Transverse colon (tissue), 4 donors: ENCODE measurements at places on chromosomes 2 and 18. TPM values are rescaled to one million over a fixed set of nuclear protein-coding genes. Genes with fewer than 3 reads are reported as not detected.

DNA sequence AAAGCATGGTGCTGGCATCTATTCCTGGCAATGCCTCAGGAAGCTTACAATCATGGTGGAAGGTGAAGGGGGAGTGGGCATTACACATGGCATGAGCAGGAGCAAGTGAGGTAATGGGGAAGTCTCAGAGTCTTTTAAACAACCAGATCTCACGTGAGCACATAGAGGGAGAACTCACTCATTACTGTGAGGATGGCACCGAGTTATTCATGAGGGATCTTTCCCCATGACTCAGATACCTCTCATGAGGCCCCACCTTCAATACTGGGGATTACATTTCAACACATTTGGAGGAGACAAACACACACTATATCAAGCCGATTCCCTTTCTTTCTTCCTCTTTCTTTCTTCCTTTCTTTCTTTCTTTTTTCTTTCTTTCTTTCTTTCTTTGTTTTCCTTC is 47.9 kb upstream of the FANCL start:
- no peak for DNase-seq

DNA sequence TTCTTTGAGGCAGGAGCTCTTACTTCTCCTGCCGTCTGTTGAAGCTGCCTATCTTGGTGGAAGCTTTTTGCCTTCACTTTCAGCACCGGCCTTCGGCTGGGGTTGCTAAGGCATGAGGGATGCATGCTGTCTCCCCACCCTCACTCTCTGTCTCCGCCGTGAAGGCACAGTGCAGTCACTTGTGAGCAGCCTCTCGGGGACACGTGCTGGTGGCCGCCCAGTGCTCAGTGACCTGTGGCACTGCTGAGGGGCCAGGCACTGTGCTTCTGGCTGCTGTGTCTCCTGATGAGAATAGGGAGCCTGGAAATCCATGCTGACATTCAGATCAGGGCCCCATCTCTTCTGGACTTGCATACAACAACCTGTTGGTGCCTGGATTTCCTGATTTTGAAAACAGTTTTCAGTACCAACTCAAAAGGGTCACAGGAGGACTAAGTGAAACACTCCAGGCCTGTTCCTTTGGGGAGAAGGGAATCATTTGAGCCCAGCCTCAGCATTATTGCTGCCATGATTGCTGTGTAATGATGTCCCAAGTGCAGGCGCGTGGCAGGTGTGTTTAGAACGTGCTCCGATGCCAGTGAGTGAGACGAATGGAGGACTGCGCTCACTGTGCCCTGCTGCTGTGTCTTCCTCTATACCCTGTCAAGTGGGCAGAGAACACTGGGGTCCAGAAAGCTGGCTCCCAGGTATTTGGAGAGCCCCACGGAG is 218.1 kb downstream of the SEPTIN10 start:
- DNase-seq, result peak; percentile 13

DNA sequence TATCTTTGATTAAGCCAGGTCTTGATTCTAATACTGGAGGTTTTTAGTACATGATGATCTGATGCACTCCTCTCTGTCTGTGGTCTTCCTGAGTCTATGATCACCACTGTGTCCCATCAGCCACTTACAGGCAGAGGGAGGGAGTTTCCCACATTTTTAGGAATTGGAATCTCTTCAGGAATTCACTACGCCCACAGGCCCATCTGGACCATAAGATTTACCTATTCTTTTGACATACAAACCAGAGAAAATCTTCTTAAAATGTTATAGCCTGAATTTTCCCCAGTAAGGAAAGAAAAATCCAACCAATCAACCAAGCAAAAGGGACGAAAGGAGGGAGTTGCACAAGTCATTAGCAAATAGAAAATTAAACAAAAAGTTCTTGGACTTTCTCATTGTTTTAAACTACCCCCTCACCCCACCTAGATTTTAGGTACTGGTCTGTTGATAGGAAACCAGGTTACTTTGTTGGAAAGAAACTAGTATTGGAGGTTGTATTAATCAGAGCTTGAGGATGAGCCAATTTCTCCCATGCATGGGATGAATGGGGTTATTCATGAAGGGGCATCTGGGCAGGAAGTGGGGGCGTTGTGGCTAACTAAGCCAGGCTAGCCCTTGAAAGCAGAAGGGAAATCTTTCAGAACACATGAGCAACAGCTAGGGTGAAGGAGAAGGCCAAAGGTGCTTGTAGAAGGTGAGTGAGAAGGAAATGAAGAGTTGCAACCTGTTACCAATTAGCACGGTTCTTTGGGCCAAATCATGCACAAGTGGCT is 328.2 kb upstream of the MEX3C start:
- no peak for DNase-seq

The TXNDC2 gene
- not detected for total RNA-seq

GRCh38 chr2:108910011-108910431 is 79.0 kb downstream of the EDAR start:
- DNase-seq, result no peak

- DNase-seq, result no peak
Measured at GRCh38 chr2:134368009-134368817, 114.3 kb downstream of the MGAT5 start.

- no peak for DNase-seq
Measured at GRCh38 chr18:79683626-79684282, 4.2 kb downstream of the CTDP1 start.

DNA sequence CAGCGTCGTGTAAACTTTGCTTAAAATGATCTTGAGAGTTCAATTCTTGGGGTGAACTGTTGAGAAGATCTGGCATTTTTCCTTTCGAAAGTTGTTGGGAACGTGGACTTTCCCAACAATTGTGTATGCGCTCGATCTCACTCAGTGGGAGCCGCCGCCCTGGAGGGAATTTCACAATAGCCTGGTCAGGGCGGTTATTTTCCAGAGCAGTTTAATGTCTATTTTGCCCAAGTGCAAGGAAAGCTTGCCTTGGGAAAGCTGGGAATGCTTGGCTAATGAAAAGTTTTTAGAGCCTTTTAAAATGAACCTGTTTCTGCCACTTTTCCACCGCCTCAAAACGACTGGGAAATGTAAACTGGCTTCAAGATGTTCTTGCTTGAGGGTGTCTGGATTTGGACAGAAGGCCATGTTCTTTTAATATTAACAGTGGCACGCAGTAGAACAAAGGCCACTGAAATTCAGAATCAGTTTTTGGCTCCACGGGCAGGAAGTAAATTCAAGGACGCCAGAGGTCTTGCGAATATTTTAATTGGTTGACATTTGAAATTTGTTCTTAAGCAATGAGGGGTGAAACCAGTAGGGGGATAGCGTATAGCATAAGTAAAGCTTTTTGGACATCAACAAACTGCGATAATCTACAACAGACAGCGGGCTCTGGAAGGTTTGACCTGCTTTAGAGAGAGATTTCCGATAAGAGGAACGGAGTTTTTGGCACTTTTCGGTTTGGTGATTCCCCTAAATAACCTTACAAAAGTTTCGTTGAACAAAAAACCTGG is 1.2 kb downstream of the CFLAR start:
- DNase-seq, result peak; percentile 65

The MATN3 gene
- not detected for total RNA-seq

DNA sequence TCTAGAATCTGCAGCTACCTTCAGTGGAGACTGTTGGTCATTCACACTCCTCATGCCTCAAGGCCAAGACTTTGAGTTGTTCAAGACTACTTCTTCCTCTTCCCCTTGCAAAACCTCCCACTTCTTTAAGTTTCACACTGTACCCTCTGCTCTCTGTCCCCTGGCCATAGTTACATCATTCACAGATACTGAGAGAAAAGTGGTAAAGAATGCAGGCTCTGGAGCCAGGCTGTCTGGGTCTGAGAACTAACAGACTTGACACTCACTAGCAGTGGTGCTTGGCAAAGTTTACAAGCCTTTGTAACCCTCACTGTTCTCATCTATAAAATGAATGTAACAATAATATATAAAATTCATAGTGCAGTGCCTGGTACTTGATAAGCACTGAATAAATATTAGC is 61.8 kb downstream of the CDH20 start:
- no peak for DNase-seq

- DNase-seq, result no peak
Measured at GRCh38 chr2:144654523-144654922, 134.6 kb upstream of the ZEB2 start.

GRCh38 chr2:174776675-174777074 is 12.4 kb upstream of the CHRNA1 start:
- no peak for DNase-seq

DNA sequence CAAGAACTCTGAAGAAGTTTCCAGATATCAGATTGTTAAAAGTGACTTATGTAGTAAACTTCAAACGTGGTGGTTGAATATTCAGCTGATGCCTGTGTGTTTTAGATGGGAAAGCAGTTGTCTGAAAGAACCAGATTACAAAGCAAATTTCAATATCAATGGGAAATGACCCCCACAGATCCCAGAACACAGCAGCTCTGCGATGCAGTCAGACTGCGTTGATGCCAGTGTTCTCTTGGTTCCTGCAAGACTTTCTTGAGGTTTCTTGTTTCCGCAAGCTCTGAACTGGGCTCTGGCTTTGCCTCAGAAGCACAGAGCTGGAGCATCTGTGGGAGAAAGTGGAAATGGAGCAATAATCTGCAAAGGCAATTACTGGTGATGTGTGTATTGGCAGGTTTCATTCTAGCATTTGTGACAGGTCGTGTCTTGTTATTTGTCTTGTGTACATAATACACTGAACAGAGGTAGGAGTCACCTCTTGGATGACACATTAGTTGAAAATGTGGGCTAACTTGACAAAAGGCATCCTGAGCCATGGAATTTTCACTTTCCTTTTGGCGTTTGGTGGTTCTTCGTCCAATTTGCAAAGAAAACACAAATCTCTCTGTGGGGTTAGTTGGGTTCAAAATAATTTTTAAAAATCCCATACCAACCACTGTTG is 10.8 kb upstream of the LYPD6B start:
- no peak for DNase-seq

The AQP12B gene
- total RNA-seq, result not detected

DNA sequence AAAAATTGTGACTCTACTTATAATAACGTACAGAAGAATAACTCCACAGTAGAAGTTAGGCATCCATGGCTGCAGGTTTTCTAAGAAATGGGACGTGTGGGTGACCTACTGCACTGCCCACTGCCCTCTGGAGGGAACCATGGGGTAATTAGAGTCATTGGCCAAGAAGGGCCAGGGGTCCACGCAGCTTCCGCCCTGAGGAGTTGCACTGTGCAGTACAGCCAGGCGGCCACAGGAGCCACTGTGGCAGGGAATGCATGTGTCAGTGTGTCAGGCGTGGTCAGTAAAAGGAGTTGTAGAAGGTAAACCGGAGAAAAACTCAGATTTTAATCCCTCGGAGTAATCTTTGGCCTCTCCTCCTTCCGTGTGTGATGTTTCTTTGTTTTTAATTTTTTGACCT is 24.8 kb downstream of the NCK2 start:
- no peak for DNase-seq

The COL6A3 gene
- total RNA-seq, result 68.1 TPM

DNA sequence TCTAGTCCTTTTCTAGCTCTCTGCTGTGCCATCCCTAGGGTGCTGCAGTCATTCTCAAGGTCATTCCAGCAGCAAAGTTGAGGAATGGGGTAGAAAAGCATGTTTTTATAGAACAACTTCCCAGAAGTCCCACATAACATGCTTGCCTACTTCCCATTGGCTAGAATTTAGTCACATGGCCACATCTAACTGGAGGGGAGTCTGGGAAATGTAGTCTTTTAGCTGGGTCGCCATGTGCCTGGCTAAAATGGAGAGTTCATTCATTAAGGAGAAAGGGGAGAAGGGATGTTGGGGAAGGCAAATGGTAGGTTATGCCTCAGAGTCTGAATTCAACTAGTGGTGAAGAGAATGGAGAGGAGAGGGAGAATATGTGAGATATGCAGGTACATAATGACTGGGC is 85.7 kb downstream of the SLC4A3 start:
- DNase-seq, result no peak

DNA sequence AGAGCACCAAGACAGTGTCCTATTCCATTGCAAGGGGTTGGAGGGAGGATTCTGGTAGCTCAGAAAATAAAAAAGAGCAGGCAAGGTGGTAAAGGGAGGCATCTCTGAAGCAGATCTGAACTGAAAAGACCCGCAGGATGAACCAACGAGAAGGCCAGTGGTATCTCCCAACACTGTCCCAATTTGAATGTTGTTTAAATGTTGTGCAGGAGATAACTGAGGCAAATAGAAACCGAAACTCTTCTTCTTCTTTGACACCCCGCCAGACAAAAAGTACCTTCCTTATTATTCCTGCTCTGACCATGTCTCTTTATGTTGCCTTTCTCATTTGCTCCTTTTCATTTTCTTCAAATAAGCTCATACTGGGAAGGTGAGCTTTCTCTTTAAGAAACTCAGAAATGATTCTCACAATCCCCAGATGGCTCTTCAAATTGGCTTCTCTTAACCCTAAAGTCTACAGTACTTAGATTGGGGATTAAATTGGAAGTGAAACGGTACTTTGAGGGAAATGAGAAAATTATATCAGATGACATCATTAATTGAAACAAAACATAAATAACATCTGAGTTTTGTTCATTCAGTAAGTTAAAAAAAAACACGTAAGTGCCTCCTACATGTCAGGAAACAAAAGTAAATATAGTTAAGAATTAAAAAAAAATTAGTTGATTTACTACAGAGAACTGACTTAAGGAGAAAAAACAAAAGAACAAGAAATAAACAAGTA is 143.6 kb downstream of the WDPCP start:
- no peak for DNase-seq

GRCh38 chr2:129909651-129910418 is 69.6 kb upstream of the RAB6C start:
- no peak for DNase-seq

GRCh38 chr2:176637486-176638166 is 368.4 kb downstream of the MTX2 start:
- peak; percentile 34 for DNase-seq

- DNase-seq, result peak; percentile 61
Measured at GRCh38 chr2:161238560-161239325, 69.5 kb upstream of the PSMD14 start.

DNA sequence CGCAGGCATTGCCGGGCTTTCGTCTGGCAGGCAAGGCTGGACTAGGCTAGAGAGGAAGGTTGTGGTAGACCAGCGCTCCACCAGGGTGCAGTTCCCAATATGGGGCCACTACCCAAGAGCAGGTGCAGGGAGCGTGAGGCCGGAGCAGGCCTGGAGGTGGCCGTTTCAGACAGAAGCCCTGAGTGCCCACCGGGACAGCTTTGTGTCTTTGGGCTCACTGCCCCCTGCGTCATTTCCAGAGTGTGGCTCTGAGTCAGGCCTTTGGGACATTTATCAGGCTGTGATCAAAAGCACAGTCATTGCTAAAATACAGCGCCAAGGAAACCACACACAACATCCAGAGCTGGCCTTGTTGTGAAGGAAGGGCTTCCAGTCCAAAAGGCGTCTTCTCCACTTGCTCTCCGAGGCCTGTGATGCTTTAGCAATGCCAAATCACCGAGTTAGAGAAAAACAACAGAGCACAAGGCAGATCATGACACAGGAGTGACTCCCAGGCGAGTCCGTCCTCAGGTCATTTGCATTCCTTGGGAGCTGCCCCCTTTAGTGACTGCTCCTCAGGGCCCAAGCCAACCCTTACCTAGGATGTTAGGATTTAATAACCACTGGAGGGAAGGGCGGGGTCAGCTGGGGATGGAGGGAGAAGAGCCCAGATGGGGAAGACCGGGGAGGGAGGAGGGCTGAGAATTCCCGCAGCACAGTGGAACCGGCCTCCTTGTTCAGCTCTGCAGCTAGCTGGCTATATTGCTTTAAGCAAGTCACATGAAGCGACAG is 42.3 kb downstream of the RFX8 start:
- DNase-seq, result no peak
